ENCODE measurements at places on chromosomes 6 and 20. TPM values are rescaled to one million over a fixed set of nuclear protein-coding genes. Genes with fewer than 3 reads are reported as not detected.
A peak's percentile ranks its signal among the peaks of the same experiment; 100 is the strongest.

The FAM184A gene
- 2.3 TPM for total RNA-seq

The KIFC1 gene
- 1.0 TPM for total RNA-seq

DNA sequence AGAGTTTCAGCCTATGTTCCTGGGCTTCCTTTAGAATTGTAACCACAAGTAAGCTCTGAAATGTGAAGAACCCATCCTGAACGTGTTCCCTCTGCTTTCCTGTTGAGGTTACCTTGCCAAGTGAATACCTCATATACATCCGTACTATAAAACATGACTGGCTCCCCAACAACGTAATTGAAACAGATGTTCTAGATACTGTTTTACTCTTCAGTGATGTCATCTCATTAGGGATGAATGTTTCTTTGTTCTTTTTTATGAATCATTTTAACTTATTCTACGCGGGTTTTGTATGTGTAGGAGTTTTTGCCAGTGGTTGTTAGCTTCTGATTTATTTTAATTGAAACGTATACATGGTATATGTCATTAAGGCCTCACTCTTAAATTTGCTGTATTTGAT, 166.8 kb downstream of the SAMD5 start:
- DNase-seq: no peak

GRCh38 chr6:150813319-150813992, 52.0 kb upstream of the MTHFD1L start:
- DNase-seq: peak; percentile 64

DNA sequence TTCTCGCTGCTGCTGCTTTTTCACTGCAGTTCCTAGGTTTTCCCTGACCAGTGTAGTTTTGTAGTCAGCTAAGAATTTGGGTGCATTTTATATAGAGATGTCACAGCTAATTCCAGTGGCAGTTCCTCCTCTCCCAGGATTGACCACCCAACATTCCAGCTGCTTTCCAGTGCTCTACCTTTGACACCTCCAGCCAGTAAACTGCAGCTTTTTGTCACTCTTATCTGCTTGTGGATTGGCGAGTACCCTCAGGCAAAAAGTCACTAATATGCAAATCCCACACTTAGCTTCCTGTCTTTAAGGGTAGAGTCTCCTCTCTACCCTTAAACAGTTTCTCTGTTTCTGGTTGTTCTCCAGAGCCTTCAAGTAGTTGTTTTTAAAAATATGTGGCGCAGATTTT, 146.9 kb upstream of the KCNG1 start:
- peak; percentile 2 for DNase-seq
